ENCODE measurements at places on chromosomes 11 and 22. TPM values are rescaled to one million over a fixed set of nuclear protein-coding genes. Genes with fewer than 3 reads are reported as not detected.

OR5J2 gene
- not detected for total RNA-seq

SEC14L6 gene
- total RNA-seq = 0.40 TPM

DNA sequence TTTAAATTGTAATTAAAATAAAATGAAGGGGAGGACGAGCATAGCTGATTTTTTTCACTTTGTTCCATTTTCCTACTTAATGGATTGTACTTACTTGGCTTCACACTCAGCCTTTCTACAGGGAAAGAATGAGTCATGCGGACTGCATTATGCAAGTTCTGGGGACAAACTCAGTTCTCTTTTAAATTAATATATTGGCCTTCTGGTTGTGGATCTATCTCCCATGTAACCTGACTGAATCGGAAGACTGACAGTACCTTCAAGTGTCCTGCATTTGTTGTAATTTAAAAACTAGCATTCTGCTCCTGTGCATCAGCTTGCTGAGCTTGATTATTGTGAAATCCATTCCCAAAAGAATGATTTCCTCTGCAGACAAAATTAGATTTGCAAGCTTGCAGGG, 12.2 kb downstream of the OR8D1 start:
- no peak for DNase-seq

DNA sequence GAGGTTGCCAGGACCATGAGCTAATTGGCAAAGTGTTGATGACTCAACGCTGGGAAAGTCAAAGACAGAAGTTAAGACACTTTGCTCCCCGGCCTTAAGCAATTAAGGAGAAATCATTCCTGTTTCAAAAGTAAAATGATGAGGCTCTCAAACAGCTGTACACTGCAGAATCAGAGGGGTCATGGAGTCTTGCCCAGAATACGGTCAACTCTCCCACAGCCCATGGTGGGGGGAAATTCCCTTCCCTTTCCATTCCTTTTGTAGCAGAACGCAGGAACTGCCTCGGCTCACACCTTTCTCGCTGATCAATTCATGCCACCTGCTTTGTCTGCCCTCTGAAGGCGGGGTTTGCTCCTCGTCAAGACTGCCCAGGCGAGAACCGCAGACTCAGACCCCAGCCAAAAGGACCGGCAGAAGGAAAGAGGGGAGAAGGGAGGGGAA, 52.8 kb downstream of the MN1 start:
- peak; percentile 7 for DNase-seq

NCF4 gene
- 6.1 TPM for total RNA-seq

- no peak for DNase-seq
Measured at GRCh38 chr22:43228863-43229262, 41.9 kb upstream of the TTLL12 start.

GRCh38 chr11:85961930-85962363, 106.8 kb downstream of the CCDC83 start:
- DNase-seq = no peak

FGF3 gene
- not detected for total RNA-seq

- DNase-seq = no peak
Measured at GRCh38 chr22:41096841-41097240, 4.4 kb downstream of the EP300 start.

PIK3IP1 gene
- total RNA-seq = 10.5 TPM
